ENCODE measurements at places on chromosomes 4 and X. TPM values are rescaled to one million over a fixed set of nuclear protein-coding genes. Genes with fewer than 3 reads are reported as not detected.

DNA sequence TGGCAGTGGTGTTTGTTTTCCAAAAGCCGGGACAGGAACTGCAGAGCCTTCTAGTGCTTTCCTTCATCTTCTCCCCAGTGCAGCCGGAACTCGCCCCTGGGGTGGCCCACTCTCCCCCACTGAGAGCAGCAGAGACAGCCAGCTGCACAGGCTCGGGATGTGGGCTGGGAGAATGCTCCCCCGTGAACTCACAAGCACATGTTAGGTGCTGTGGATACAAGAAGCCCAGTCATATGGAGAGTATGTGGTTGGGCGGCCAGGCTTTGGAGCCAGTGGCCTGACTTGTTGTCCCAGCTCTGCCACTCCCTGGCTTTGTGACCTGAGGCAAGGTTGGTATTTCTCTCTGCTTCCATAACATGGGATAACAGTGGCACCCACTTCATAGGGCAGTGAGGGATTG, 9.4 kb upstream of the KIAA0232 start:
- no peak for DNase-seq

GRCh38 chrX:100615005-100615404, 21.6 kb downstream of the TSPAN6 start:
- peak; percentile 73 for DNase-seq

- DNase-seq, result no peak
These were observed 1.3 kb upstream of the CLCN5 start for GRCh38 chrX:49921109-49921508.

The MAGED1 gene
- 51.4 TPM for total RNA-seq

The DNAAF6 gene
- total RNA-seq, result not detected
